ENCODE measurements at places on chromosomes 1 and 21.

- no peak for DNase-seq
These were observed 3.6 kb upstream of the NUP210L start for GRCh38 chr1:154158307-154159125.

- DNase-seq, result no peak
These were observed at the start of gene EPHB2 for GRCh38 chr1:22710701-22711049. EPHB2 (plus strand) TSS chr1:22710839; CDS start chr1:22710983, 144 bp downstream.

- DNase-seq, result peak; percentile 81
These were observed 26.9 kb upstream of the KCNE2 start for GRCh38 chr21:34336756-34337391.

DNA sequence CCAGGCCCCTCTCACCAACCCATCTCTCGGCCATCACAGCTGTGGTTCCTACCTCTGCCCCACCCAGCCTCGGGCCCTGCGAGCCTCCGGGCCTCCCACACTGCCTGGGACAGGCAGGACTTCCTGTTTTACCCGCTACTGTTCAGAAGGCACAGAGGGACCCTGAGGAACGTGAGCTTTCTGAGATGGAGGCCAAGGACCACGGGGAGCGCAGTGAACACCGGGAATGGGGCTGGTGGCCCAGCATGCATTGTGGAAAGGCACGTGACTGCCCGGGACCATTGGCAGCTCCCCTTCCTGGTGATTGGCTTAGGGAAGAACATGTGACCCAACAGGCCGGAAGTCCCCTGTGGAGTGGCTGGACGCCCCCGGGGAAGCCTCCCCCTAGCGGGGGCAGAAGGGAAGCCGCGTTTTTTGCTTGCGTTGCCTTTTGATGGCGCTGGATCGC lies 7.0 kb downstream of the S100B start:
- DNase-seq, result no peak

DNA sequence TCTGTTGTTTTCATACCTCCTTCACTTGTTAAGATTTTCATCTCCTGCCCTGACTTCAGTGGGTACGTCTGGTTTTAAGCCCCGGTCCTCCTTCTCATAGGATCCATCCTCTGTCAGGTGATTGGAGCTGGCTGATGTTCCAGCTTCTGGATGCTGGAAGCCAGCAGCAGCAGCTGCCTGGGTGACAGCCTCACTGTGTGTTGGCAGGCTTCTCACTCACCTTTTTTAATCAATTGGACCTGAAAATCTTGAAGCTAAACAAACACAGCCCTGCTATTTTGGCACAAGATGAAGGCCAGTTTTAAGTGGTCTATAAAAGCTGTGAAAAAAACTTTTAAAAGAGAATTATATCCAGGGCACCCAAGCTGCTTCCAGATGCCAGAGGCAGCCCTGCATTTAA lies 181.0 kb downstream of the DISC1 start:
- no peak for DNase-seq

GRCh38 chr1:85580872-85581801 lies 576 bp downstream of the CCN1 start:
- DNase-seq, result peak; percentile 90

- DNase-seq, result no peak
These were observed 125.9 kb upstream of the ESRRG start for GRCh38 chr1:216849146-216849545.

GRCh38 chr1:176032040-176032645 lies 174.9 kb downstream of the COP1 start:
- DNase-seq, result no peak

DNA sequence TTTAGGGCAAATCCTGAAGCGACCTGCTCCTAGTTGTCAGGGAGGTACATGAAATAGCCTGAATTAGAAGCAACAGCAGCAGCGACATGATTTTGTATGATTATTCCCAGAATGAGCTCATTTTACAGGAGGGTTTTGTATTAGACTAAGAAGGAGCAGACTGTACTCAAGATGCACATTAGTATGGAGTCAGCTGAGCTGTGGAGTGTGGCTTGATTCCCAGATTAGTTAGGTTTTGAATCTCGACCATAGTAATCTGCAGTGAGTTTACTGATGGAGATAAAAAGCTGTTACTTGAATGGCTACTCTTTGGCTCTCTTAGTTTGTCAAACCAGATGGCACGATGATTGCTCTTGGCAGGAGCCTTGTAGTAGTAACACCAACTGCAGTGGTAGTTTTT lies 143.1 kb downstream of the PHTF1 start:
- DNase-seq, result peak; percentile 2

- DNase-seq, result no peak
These were observed 33.2 kb downstream of the KCTD3 start for GRCh38 chr1:215600258-215600792.

DNA sequence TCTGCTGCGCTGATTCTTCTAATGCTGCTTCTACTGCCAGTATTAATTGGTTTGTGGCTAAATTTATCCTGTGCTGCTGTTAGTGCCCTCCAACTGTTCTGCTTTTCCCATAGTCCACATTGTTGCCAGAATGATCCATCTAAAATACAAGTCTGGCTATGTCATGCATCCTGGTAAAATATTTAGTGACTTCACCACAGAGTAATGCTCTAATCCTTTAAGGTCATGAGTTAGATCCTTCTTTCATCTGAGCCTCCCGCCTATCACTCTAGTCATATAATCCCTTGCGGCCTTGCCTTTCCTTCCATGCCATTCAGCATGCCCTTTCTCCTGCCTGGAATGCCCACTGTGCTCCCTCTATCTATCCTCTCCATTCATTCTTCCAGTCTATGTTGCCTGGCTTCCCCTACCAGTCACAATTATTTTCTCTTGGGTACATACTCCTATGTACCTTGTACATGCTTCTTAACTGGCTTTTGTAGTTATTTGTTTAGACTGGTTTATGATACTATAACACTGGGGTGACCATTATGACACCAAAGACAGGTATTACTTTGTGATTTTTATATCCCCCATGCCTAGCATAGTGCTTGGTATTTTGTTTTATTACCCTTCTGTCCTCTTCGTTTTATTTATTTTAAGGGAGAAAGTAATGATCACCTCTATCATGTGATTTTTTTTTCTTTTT lies 144.0 kb downstream of the MAGI3 start:
- peak; percentile 52 for DNase-seq

DNA sequence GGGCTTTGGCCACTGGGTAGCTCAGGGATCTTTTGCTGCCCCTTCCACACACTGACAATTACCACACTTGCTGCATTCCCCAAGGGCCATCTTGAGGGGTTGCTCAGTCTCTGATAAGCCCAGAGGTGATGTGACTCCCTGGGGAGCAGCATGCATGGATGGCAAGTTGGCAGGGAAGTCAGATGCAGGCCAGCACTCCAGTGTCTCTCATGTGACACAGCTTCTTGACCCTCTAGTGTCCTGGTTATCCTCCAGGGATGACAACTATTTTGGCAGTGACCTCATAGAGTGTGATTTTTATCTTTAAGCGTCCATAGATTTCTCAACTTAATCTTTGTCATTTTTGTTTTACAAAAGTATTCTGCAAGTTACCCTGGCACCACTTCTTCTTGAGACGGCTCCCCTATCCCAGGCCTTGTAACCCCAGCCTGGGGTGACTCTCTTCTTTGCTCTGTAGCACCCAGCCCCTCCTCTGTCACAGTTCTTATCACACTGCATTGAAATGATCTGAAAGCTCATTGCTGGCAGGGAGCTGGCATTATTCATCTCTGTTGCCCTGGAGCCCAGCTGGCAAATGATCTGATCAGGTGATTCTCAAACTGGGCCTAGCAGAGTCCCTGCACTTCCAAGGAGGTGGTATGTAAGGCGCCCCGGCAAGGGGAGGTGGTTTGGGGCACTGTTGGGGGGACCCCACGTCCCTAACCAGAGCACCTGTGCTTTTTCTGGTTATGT lies 72.6 kb downstream of the TENT5C start:
- no peak for DNase-seq

- peak; percentile 60 for DNase-seq
These were observed 9.4 kb upstream of the NEK2 start for GRCh38 chr1:211684791-211685190.

DNA sequence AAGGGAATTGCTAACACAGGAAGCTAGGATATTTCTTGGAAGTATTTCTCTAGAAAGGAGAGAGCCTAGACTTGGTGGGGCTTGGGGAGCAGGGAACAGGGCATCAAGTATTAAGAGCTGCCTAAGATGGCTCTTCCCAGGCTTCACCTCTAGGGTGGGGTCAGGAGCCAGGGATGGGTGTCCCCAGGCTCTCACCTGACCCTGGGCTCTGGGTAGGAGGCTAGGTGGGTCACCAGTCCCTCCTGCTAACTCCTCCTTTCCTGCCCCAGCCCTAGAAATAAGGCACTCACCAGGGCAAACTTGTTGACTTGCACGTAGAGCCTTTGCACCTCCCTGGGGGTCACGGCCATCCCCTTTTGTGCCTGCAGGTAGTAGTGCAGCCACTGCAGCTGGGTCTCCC lies 15.0 kb downstream of the ETNK2 start:
- no peak for DNase-seq

DNA sequence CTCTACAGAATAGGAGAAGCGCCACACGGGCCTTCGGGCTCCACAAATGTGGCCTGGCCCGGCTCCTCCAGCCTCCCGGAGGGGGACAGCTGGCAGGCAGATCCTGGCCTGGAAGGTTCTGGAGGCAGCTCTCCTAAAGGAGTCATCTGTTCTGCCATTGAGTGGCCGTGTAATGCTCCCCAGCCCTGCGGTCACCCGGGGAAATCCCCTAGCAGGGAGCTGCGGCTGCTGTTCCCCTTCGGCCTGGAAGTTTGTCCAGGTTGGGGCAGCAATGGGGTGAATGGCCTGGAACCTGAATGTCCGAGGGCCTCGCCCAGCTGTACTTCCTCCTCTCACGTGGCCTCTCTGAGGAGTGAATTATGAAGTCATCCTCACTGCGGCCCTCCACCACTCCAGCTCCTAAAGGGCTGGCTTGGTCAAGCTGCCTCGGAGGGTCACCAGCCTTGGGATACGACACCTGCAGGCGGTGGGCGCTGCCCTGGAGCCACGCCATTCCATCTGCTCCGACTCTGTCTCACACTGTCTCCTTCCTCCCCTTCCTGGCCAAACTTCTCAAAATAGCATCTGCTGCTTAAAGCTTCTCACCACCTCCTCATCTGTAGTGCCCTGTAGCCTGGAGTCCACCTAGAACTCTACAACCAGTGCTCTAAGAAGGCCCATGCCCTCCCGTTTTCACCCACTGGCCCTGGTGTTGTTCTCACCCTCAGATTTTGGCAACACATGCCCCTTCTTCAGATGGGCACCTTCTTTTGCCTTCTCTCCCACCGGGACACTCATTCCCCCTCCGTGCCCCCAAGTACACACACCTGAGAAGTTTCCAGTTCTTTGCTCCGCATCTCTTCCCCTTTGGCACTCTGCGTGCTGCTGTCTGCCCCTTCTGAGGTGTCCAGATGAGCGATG lies 54.4 kb upstream of the TMPRSS2 start:
- no peak for DNase-seq

GRCh38 chr1:62625415-62625814 lies 28.1 kb downstream of the ANGPTL3 start:
- DNase-seq, result no peak

- peak; percentile 60 for DNase-seq
These were observed 20.1 kb upstream of the HPCAL4 start for GRCh38 chr1:39711104-39711965.

DNA sequence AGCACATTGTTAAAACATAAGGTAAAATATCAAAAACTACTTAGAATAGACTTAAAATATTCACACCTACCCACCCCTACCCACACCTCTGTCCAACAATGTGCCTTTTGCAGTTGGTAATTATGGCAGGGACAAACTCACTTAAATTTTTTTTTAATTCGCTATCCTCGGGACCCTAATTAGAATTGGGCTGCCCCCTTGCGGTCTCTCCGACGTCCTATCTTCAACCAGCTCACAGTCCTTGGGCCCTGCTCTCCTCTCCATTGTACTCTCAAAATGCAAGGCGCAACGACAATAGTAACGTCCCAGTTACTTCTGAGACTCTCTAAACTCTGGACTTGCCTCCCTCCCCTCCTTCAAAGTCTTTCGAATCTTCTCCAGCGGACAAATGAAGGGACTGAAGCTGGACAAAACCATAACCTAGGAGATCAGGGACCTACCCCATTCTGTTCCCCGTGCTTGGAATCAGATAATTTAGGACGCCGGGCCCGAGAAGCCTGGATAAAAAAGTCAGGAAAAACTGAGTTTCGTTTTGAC lies 1.1 kb upstream of the CIART start:
- DNase-seq, result peak; percentile 80

GRCh38 chr1:100866901-100867206 lies 27.8 kb downstream of the EXTL2 start:
- DNase-seq, result no peak

DNA sequence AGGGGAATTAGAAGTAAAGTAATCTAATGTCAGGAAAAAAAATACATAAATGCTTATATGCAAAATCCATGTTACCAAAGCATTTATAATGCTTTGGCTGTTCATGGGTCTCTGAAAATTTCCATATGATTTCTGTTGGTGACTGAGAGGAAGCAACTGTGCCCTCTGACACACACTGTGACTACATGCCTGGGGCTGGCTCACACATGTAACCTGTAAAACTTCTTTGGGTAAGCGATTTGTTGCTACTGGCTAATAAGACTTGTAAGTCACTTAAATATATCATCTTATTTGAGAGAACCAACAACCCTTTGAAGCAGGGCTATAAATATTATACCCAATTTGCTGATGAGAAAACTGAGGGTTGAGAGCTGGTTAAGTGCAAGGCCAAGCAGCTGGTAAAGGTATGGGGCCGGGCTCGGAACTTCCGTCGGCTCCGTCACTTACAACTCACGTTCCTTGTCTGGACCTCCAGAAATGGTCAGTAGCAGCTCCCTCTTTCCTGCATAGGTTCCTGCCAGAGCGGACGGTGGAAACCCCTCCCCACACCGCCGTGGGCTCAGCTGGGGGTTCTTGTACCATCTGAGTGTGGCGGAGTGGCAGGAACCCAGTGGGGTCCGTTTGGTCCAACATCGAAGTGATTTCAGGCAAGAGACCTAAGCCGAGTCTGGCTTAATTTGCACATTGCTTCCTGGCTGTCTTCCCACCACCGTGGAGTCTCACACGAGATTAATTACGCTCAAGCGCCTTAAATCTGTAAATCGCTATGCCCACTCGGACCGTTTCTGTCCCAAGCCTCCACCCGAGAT lies 714 bp downstream of the DFFA start:
- DNase-seq, result peak; percentile 60

DNA sequence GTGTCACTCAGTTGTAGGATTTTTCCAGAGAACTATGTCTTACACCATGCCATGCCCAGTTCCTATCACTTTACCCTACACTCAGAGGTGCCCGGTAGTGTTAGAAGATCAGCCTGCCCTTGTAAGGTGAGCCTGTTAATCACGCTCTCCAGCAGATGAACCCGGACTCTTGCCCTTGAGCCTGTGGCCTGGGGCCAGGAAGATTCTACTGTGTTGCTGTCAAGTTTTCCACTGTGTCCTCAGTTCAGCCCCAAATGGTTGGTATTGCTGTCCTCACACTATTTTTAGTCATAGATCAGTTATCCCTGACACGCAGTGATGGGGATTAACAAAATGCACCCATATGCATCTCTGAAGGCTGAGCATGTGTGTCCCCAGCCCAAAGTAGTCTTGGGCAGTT lies 105.0 kb upstream of the SPAG17 start:
- DNase-seq, result no peak

DNA sequence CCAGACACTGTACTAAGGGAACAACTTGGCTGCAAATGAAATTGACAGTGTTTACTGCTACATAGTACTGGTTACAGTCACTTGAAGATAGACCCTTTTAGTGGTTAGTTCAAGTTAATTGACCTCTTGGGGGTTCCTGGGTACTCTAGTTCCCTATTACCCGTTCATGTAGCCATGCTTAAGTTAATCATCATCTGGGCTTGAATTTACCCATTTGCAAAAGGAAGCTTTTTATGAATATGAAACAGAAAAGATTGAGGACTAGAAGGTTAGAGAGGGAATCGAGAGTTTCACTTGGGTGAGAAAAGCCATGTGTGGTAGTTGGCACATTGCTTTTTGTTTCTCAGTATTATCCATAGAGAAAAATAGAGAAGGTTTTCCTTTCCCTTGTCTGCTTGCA lies 2.7 kb downstream of the MIA3 start:
- DNase-seq, result no peak

Measured in choroid plexus epithelial cell (primary cell).